PC-3 (cell line): ENCODE measurements at places on chromosomes 12 and 14. TPM values are rescaled to one million over a fixed set of nuclear protein-coding genes. Genes with fewer than 3 reads are reported as not detected.

GRCh38 chr14:52598568-52598967, 45.9 kb downstream of the GPR137C start:
- DNase-seq, result no peak

GRCh38 chr14:21822109-21822508, 148.5 kb upstream of the OR4E1 start:
- DNase-seq, result no peak

DNA sequence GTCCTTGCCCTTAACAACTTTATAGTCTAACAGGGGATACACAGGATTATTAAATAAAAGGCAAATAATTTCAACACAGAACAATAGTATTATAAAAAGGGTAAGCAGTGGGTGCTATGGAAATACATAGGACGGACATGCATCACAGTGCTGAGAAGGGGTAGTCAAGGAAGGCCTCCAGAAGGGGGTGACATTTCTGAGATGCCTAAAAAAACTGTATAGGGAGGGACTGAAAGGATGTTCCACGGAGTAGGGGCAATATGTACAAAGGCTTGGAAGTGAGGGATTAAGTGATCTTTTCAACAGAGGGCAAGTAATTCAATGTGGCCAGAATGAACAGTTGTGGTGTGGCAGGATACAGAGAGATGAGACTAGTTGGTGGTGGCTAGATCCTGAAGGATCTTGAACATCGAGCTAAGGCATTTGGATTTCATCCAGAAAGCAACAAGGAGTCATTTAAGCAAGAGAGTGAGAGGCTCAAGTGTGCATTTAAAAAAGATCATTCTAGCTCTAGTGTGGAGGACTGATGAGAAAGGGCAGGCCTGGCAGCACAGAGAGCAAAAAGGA, 8.9 kb upstream of the ATP5MC2 start:
- DNase-seq, result no peak

DNA sequence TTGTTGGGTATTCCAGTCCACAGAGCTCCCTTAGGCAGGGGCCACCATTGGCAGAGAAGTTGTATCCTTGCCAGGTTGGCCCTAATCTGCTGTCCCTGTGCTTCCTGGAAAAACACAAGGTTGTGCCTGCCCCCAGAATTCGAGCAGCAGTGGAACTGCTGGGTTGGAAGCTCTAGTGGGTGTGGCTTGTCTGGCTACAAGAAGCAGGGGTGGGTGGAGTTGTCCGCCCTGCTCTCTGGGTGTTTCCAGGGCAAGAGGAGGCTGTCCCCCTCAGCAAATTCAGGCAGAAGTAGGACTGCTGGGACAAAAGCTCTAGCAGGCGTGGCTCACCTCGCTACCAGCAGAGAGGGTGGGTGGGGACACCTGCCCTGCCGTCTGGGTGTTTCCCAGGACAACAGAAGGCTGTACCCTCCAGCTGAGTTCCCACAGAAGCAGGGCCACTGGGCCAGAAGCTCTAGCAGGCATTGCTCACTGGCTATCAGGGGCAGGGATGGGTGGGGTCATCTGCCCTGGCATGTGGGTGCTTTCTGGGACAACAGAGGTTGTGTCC, 72.8 kb upstream of the NPAS3 start:
- no peak for DNase-seq

Gene ITPR2
- total RNA-seq, result 4.0 and 10.2 TPM in 2 replicates
